Stimulated activated CD4-positive, alpha-beta T cell treated with anti-CD3 and anti-CD28 coated beads, TNF-alpha, amount 100 ng/mL, for 48 hours (primary cell): ENCODE measurements at places on chromosomes 1 and 21.
A peak's percentile ranks its signal among the peaks of the same experiment; 100 is the strongest.

DNA sequence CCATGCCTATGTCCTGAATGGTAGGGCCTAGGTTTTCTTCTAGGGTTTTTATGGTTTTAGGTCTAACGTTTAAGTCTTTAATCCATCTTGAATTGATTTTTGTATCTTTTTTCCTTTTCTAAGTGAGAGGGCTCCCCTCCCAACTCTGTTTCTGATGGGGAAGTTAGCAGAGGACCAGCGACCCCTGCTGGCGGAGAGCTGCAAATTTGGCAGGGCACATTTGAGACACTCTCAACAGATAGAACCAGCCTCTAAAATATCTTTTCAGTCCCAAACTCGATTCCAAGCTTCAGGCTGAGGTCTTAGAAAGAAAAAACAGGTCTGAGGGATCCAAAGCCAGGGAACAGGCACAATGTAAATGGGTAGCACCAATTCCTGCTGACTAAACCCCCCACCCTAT, 32.5 kb downstream of the LRRC3 start:
- DNase-seq = peak; percentile 38

DNA sequence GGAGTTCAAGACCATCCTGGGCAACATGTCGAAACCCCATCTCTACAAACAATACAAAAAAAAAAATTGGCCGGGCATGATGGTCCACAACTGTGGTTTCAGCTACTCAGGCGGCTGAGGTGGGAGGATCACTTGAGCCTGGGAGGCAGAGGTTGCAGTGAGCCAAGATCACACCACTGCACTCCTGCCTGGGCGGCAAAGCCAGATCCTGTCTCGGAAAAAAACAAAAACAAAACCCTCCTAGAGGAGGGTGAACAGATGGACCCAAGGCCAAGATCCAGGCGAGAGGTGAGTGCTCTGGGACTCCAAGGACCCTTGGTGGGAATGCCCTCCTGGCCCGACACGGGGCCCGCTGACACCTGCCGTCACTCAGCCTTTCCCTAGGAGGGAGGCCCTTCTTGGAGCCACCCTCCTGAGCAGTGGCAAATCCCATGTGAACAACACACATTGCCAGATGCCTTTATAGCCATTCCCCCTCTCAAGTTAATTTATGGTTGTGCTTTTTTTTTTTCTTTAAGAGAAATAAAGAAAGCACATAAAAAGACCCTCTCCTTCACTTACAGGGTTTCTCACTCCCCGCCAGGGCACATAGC, 380 bp downstream of the TFF2 start:
- DNase-seq = no peak

- DNase-seq = no peak
These were observed 69.0 kb downstream of the HMGB4 start for GRCh38 chr1:33932871-33933270.

- no peak for DNase-seq
These were observed 54.5 kb downstream of the RNF187 start for GRCh38 chr1:228541725-228542124.

DNA sequence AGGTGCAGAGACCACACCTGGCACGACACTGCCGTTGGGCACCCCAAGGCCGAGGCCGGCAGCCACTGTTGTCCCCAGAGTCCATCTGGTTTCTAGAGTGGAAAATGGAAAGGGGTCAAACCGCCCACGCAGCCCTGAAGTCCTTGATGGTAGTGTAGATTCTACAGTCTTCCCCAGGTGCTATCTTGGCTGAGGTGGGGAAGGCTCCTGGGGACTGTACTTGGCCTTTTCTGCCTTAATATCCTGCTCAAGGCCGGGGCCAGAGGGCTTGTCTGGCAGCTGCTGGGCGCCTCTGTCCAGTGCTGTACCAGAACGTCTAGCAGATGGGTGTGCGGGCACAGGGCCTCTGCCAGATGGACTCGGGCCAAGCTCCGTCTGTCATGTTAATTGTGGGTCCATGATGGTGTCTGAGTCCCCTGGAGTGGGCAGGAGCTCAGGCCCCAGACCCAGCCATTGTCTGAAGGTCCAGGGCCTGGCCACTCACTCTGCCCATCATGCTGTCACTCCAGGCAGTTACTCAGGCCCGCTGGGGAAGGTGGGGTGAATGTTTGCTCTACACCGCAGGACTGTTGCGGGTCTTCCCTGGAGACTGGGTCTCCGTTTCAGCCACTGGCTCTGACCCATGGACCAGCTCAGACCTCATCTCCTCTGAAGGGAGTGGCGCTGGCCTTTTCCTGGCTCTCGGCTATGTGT, 161.9 kb upstream of the COL6A1 start:
- DNase-seq = no peak

DNA sequence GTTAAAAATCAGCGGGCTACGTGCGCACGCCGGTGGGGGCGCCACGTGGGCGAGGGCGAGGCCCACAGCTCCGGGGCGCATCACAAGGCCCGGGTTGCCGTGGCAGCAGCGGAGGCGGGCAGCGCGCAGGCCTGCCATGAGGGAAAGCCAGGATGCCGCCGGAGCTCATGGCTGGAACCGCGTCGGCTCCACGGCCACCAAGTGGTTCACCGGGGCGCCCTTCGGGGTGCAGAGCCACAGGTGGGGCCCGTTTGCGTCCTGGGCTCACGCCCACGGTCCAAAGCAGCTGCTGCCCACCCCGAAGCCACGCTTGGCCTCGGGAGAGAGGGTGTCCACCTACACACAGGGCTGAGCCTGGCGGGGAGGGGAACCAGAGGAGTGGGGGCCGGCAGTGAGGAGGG, 4.9 kb upstream of the TTC22 start:
- no peak for DNase-seq

DNA sequence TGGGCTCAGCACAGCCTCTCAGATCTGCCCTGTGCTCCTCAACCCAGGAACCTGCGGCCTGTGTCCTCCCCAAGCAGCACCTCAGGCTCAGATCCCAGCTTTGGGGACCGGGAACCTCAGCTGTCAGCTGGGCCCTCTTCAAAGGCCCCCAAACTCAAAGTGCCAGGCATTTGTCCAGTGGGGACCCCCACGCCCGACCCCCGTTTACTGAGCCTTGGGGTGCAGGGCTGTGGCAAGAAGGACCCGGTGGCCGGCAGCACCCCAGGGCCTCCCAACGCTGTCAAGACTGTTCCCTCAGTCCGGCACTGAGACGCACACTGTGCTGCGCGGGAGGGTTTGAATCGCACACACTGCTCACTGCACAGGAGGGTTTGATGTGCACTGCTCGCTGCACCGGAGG, 35.0 kb downstream of the MORN1 start:
- DNase-seq = no peak

DNA sequence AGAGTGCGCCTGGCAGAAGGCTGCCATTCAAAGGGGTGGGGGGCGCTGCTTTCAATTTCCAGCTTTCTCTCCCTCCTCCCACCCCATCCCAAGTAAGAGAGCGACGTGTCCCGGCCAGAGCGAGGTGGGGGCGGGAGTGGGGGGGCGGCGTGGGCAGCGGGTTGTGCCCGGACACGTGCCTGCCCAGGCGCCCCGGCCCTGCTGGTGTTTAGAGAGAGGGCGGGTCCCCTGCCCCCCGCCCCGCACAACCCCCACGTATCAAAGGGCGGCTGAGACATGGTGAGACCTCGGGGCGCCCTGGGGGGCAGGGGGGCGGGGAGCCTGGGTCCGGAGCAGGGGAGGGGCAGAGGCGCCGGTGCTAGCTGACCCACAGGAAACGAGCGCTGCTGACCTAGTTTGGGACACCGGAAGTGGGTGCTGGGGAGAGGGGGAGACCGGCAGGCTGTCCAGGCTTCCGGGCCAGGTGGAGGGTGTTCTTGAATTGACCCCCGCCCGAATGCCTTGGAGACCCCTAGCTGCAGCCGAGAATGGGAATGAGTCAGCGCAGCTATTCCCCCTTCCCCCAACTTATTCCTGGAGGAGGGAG, 1.3 kb downstream of the ZBTB7B start:
- DNase-seq = no peak

DNA sequence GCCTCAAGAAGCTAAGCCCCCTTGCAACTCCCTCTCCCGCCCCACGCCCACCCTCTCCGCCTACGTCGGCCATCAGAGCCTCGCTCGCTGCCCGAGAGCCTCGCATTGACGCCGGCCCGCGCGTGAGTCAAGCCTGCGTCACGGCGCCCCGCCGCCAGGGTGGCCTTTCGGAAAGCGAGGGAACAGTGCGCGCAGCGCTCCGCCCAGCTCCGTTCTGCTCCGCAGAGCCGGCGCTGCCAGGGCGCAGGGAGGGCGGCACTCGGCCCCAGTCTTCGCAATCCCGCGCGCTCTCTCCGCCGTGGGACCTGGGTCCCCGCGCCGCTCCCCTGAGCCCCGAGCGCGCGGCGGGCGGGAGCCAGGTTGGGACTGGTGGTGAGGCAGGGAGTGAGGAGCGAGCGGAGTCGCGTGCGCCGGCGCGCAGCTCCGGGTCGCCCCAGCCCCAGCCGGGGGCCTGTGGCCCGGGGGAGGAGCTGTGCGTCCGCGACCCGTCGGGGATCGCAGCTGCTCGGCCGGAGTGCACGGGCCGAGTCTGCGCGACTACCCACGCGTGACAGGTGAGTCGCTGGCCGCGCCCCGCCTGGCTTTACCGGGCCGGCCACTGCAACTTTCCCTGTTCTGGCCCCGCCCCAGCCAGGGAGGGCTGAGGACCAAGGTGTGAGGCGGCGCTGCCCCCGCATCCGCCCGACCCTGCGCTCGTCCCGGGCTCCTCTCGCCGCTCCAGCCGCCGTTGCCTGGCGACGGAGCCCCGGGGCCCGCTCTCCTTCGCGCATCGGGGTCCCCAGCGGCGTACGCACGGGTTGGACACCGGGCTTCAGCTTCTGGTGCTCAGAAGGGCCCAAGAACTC, at the start of gene SLC6A17:
Gene SLC6A17, plus strand, starts transcription at position 165 of the 845 bp plus-strand sequence. CDS start 16,436 bp downstream, outside the sequence.
- DNase-seq = peak; percentile 56

DNA sequence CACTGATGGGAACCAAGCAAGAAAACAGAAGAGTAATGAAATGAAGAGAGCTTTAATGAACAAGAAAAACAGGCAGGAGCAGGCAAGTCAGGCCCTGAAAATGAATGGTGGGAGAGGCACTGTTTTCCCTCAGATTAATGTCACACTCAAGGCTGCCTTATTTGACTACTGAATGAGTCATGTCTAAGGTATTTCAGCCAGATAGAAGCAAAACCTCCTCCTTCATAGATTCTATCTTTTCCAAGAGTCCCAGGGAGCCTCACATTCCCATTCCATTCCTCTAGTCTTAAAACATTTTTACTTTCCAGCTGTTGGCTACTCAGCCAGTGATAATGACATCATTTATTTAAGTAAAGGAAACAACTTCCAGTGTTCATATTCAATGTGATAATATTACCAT, 228.4 kb upstream of the NRIP1 start:
- DNase-seq = no peak
